ENCODE measurements at places on chromosomes 5 and 9.

DNA sequence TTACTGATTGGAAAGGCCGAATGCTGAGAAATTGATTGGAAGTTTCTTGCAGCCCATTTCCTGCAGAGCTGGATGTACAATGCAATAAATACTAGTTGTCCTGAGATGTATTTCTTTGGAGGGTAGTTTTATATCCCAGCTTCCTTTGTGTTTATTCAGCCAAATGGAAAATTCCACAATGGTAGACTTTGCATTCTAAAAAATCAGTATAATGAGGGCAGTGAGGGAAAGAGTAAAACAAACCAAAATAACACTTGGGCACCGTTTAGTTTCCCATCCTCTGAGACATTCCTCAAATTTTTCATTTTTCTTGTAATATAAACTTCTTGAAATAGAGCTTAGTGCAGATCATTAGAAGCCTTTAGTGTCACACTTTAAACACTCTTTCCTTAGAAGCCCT, 379.4 kb downstream of the EBF1 start:
- DNase-seq, result no peak

DNA sequence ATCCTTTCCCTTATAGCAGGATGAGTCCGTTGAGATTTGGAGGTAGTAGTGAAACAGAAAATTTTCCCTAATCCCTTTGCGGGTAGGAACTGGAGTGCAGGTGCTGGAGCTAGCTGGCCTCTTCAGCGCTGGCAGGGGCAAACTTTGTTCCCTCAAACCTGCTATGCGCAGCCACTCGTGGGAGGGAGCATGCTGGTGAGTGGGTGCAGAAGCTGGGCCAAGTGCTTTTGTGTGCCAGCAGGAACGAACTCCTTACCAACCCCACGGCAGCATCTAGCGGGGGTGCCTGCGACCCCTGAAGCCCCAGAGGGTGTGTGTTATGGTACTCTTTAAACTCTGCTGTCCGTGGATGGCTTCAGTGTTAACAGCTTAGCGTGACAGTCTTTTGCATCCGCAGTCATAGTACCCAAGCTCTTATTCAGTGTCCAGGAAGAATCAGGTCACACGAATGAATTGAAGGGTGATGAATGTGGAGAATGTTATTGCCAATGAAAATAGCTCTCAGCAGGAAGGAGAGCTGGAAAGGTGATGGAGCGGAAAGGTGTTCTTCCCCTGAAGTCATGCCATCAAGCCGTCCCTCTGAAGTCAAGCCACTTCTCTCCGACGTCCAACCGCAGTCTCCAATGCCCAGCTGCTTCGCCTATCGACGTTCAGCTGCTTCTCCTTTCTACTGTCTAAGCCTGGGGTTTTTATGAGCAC, 1445.1 kb upstream of the CDH9 start:
- no peak for DNase-seq

GRCh38 chr9:27715651-27716050, 142.4 kb upstream of the C9orf72 start:
- DNase-seq, result no peak

- DNase-seq, result no peak
Observed at GRCh38 chr9:117046666-117047327, 359.7 kb downstream of the TRIM32 start.

DNA sequence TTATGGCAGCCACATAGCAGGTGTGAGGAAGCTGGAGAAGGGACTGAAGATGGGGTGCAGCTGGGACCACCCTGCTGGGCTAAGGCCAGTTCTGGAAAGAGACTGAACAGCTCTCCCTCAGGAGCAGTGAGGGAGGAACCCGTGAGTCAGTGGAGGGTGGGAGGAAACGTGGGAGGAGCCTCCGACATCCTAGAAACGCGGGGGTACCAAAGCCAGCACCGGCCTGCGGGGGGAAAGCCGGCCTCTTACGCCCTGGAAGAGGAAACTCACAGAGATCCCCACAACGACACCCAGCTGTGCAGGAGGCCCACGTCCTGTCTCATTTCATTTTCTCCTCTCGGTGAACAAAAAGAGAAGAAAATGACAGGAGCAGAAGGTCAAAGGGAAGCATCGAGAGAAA, 185.8 kb upstream of the IRX4 start:
- DNase-seq, result no peak

Measured in T47D (cell line).